ENCODE measurements at places on chromosomes 1 and 21. TPM values are rescaled to one million over a fixed set of nuclear protein-coding genes. Genes with fewer than 3 reads are reported as not detected.

GRCh38 chr1:15620155-15620545 lies 2.9 kb downstream of the DDI2 start:
- H3K27me3 ChIP-seq = no peaks in the 10 kb centered on the region
- no peak overlapping the region for H3K27ac ChIP-seq
- H3K4me3 ChIP-seq = peak overlapping the region; percentile 25
- DNase-seq = no peak
- peaks cover 6% of the 10 kb centered on the region for H3K4me1 ChIP-seq
- H3K36me3 ChIP-seq = peaks cover 4% of the 10 kb centered on the region

DNA sequence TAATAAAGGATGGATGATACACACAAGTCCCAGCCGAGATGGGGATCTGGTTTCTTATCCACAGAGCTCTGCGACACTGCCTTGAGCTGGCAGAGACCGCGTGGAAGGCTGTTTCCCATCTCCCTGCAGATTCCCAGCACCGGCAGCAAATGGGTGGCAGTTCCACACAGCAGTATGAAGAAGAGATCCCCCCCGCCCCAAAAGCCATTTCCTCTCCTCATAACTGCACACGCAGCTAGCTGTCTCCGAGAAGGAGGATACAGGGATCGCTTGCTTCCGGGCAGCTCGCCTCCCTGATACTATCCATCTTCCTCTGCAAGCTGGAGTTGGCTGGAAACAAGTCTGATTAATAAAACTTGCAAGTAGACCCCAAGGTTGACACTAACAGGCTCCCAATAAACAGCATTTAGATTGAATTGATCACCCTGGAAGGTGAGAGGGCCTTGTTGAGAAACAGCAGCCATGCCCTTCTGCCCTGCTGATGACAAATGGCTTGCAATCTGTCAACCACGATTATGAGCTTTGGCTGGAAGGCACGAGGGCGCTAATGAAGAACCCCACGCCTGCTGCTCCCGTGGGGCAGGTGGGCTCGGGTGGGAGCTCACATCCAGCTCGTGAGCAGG lies 642.3 kb downstream of the AJAP1 start:
- H3K4me3 ChIP-seq = no peak overlapping the region
- H3K27ac ChIP-seq = peak overlapping the region; percentile 19
- H3K36me3 ChIP-seq = no peaks in the 10 kb centered on the region
- no peaks in the 10 kb centered on the region for H3K27me3 ChIP-seq
- no peaks in the 10 kb centered on the region for H3K4me1 ChIP-seq

GRCh38 chr1:7940745-7941436 lies at the start of gene TNFRSF9:
TNFRSF9 (minus strand) TSS chr1:7940839; CDS start chr1:7939994, 845 bp downstream.
- H3K27me3 ChIP-seq = peaks cover 43% of the 10 kb centered on the region
- no peak within 1 kb of the TSS for H3K27ac ChIP-seq
- no peaks in the 10 kb centered on the region for H3K36me3 ChIP-seq
- no peak within 1 kb of the TSS for H3K4me3 ChIP-seq
- peak; percentile 54 for DNase-seq

LRP8 gene
- 36.9 TPM for total RNA-seq

DNA sequence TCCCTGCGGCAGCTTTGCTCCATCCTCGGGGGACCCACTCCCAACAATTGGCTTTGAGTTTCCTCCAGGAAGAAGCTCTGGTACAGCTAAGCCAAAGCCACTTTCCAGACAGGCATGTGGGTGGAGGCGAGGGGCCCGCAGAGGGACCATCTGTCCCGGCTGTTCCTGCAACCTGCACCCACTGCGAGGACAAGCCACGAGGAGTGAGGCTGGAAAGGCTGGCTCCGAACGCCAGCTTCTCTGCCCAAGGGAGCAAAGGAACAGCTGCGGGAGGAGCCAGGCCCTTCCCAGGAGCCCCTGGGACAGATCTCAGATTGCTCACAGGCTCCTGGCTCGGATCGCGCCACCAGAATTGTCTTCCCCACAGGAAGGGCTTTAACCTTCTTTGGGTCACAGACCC lies 28.3 kb upstream of the PEF1 start:
- H3K36me3 ChIP-seq = no peaks in the 10 kb centered on the region
- no peak overlapping the region for H3K27ac ChIP-seq
- no peak overlapping the region for H3K4me3 ChIP-seq
- DNase-seq = no peak
- H3K27me3 ChIP-seq = no peaks in the 10 kb centered on the region

GRCh38 chr1:157403203-157403602 lies 149.1 kb downstream of the FCRL5 start:
- H3K4me3 ChIP-seq = no peak overlapping the region
- DNase-seq = peak; percentile 85
- no peaks in the 10 kb centered on the region for H3K27me3 ChIP-seq
- H3K27ac ChIP-seq = no peak overlapping the region

GRCh38 chr1:21072721-21073120 lies 104.0 kb downstream of the EIF4G3 start:
- H3K27me3 ChIP-seq = no peaks in the 10 kb centered on the region
- no peaks in the 10 kb centered on the region for H3K4me1 ChIP-seq
- DNase-seq = no peak
- no peak overlapping the region for H3K27ac ChIP-seq
- H3K36me3 ChIP-seq = peaks cover 20% of the 10 kb centered on the region

- H3K36me3 ChIP-seq = no peaks in the 10 kb centered on the region
- peaks cover 15% of the 10 kb centered on the region for H3K27me3 ChIP-seq
- H3K27ac ChIP-seq = peak overlapping the region; percentile 96
Measured at GRCh38 chr1:110538921-110539320, 19.9 kb upstream of the KCNA10 start.

DNA sequence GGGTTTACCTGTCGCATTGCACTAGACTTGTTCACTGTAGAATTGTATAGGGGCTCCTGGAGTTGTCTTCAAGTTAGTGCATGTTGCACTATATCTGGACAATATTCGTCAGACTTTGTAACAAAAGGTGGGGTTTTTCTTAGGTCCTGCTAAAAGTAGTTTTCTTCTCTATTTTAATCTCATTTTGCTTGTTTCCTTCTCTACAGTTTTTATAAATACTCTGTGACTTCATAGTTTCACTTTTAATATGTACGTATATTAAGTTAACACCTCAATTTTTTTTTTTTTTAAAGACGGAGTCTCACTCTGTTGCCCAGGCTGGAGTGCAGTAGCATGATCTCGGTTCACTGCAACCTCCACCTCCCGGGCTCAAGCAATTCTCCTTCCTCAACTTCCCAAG lies 26.5 kb upstream of the MRPS6 start:
- DNase-seq = no peak
- H3K36me3 ChIP-seq = no peaks in the 10 kb centered on the region
- H3K27me3 ChIP-seq = no peaks in the 10 kb centered on the region
- H3K4me1 ChIP-seq = no peaks in the 10 kb centered on the region
- no peak overlapping the region for H3K27ac ChIP-seq
- H3K4me3 ChIP-seq = no peak overlapping the region

GRCh38 chr1:224219612-224220059 lies 36.6 kb downstream of the DEGS1 start:
- H3K36me3 ChIP-seq = no peaks in the 10 kb centered on the region
- peaks cover 4% of the 10 kb centered on the region for H3K4me1 ChIP-seq
- no peak overlapping the region for H3K4me3 ChIP-seq
- no peak overlapping the region for H3K27ac ChIP-seq
- no peak for DNase-seq

DNA sequence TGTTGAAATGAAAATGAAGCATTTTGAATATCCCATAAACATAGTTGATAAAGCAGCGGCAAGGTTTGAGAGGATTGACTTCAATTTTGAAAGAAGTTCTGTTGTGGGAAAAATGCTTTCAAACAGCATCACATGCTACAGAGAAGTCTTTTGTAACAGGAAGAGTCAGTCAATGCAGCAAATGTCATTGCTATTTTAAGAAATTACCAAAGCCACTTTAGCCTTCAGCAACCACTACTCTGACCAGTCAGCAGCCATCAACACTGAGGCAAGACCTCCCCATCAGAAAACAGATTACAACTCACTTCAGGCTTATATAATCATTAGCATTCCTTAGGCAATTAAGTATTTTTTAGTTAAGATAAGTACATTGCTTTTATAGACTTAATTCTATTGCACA lies 33.8 kb upstream of the FCRL3 start:
- H3K36me3 ChIP-seq = no peaks in the 10 kb centered on the region
- H3K27me3 ChIP-seq = no peaks in the 10 kb centered on the region
- no peak for DNase-seq
- H3K4me3 ChIP-seq = no peak overlapping the region
- H3K27ac ChIP-seq = no peak overlapping the region
- no peaks in the 10 kb centered on the region for H3K4me1 ChIP-seq

PADI4 gene
- not detected for total RNA-seq

DNA sequence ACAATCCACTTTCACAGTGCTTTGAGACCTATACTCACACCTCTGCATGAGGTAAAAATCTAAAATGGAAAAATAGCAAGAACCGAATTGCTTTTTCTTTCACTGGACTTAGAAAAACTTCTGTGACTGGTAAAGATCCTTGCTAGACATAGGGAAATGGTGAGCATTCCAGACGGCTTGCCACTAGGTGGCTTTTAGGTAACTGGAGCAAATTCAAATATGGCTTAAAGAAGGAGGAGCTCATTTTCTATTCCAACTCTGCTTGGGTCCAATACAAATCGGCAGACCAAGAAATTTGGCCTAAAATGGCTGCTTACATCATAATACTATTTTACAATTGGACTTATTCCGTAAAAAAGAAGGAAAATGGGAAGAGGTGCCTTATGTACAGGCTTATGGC lies 977.9 kb downstream of the ADGRL2 start:
- no peaks in the 10 kb centered on the region for H3K27me3 ChIP-seq
- DNase-seq = peak; percentile 68
- H3K36me3 ChIP-seq = no peaks in the 10 kb centered on the region
- no peaks in the 10 kb centered on the region for H3K4me1 ChIP-seq

- no peaks in the 10 kb centered on the region for H3K4me1 ChIP-seq
- no peaks in the 10 kb centered on the region for H3K27me3 ChIP-seq
Measured at GRCh38 chr1:101144671-101145448, 92.0 kb upstream of the S1PR1 start.

DNA sequence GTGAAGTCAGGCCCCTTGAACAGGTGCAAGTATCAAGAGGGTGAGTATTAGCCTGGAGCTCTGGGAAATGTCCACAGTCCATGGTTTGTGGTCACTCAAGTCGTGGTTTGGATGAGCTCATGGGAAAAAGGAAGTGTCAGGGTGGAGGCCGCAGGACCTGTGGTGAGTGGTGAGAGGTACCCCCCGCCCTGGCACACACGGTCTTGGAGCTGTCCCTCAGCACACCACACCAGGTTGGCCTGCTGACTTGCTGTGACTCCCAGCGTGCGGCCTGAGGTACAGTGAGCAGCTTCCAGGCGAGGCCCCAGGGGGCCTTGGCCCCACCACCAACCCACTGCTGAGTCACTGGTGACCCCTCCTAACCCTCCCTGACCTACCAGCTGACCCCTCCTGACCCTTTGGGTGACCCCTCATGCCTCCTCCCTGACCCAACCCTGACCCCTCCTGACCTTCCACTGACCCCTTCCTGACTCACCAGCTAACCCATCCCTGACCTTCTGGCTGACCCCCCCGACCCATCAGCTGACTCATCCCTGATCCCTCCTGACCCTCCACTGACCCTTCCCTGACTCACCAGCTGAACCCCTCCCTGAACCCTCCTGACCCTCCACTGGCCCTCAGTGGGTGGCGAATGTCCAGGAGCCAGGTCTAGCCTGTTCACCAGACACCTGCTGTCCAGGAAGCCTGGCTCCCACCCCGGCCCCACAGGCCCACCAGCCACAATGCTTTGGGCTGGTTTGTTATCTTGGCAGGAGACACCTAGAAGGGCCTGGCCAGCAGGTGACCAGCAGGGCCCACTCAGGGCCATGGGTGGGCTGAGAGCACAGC lies 34.8 kb upstream of the RNF187 start:
- no peaks in the 10 kb centered on the region for H3K36me3 ChIP-seq
- DNase-seq = no peak
- no peak overlapping the region for H3K27ac ChIP-seq
- no peak overlapping the region for H3K4me3 ChIP-seq
- peaks cover 4% of the 10 kb centered on the region for H3K27me3 ChIP-seq

GRCh38 chr21:46161633-46162592 lies 6.5 kb upstream of the FTCD start:
- no peak for DNase-seq
- peaks cover 6% of the 10 kb centered on the region for H3K36me3 ChIP-seq
- no peaks in the 10 kb centered on the region for H3K27me3 ChIP-seq

DNA sequence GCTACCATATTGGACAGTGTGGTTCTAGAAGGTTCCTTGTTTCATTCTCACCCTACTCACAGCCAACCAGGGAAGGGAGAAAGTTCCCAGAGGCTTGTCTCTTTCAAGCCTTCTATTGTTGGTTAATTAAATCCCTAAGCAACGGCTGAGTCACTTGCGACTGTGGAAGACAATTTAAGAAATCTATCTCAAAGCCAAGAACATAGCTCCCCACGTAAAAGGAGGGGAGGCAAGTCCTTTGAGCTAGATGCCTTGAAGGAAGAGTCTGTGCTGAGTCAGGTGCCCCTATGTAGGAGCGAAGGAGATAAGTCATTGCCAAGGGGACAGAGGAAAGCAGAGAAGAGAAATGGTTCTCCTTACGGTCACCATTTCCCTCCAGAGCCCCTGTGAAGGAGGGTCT lies 79.4 kb upstream of the PPP2R5A start:
- DNase-seq = no peak
- H3K4me3 ChIP-seq = no peak overlapping the region
- H3K36me3 ChIP-seq = no peaks in the 10 kb centered on the region
- no peaks in the 10 kb centered on the region for H3K27me3 ChIP-seq
- H3K27ac ChIP-seq = no peak overlapping the region
- no peaks in the 10 kb centered on the region for H3K4me1 ChIP-seq

GRCh38 chr21:27363719-27364477 lies 397.0 kb upstream of the ADAMTS5 start:
- no peak overlapping the region for H3K4me3 ChIP-seq
- no peak overlapping the region for H3K27ac ChIP-seq
- no peak for DNase-seq
- H3K4me1 ChIP-seq = no peaks in the 10 kb centered on the region

GRCh38 chr1:171438441-171438840 lies 46.9 kb upstream of the PRRC2C start:
- no peaks in the 10 kb centered on the region for H3K36me3 ChIP-seq
- DNase-seq = no peak
- H3K4me3 ChIP-seq = no peak overlapping the region
- no peak overlapping the region for H3K27ac ChIP-seq

CFAP74 gene
- 0.57 TPM for total RNA-seq

All from endodermal cell (in vitro differentiated cells).